Prostate gland (tissue), 2 donors: ENCODE measurements at places on chromosomes 1 and 21. TPM values are rescaled to one million over a fixed set of nuclear protein-coding genes. Genes with fewer than 3 reads are reported as not detected.

GRCh38 chr1:152188673-152189591 lies 29.9 kb upstream of the RPTN start:
- peak; percentile 75 for DNase-seq
- peak overlapping the region; percentile 53 for H3K27ac ChIP-seq
- no peaks in the 10 kb centered on the region for H3K36me3 ChIP-seq
- H3K4me3 ChIP-seq = peak overlapping the region; percentile 30
- H3K4me1 ChIP-seq = peaks cover 20% of the 10 kb centered on the region
- no peaks in the 10 kb centered on the region for H3K27me3 ChIP-seq

Gene CYP2J2
- 1.2 TPM for total RNA-seq

- H3K4me3 ChIP-seq = no peak overlapping the region
- H3K27me3 ChIP-seq = no peaks in the 10 kb centered on the region
- H3K36me3 ChIP-seq = no peaks in the 10 kb centered on the region
- H3K27ac ChIP-seq = no peak overlapping the region
- no peaks in the 10 kb centered on the region for H3K4me1 ChIP-seq
- DNase-seq = no peak
Observed at GRCh38 chr1:161299347-161299746, 10.4 kb downstream of the MPZ start.

DNA sequence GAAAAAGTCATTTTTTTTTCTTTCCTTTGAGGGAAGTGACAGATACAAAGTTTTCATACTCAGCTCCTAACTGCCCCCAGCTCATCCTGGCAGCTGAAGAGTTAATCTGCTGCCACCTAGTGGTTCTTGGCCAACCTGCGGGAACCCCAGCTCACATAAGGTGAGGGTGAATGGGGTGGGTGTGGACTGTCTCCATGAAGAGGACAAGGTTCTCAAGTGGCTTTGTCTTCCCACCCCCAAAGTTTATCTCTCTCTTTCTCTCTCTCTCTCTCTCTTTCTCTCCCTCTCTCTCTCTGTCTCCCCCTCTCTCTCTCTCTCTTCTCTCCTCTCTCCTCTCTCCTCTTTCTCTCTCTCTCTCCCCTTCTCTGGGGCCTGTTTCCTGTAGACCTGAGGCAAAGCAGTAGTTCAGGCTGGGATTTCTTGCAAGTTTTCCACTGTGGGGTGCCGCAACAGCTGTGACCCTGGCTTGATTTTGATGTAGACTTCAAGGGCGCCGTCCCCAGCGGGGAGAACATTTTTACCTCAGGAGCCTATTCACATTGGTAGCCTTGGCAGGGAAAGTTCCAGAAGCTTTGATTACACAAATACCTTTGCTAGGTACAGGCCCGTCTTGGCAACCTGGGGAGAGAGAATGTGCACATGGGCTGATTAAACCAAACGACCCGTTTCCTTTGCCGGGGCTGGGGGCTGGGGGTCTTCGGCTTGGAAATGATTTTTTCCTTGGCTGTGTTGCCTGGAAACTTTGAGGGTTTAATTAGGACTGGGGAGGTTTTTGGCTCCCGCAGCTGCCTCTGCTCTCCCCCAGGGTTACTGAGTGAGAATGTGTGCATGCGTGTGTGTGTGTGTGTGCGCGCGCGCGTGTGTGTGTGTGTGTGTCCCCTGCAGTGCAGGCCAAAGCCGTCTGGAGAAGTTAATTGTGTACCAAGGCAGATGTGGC lies 135.9 kb downstream of the TM2D1 start:
- no peak overlapping the region for H3K4me3 ChIP-seq
- peak; percentile 46 for DNase-seq
- H3K27me3 ChIP-seq = no peaks in the 10 kb centered on the region
- H3K4me1 ChIP-seq = no peaks in the 10 kb centered on the region
- H3K27ac ChIP-seq = no peak overlapping the region

DNA sequence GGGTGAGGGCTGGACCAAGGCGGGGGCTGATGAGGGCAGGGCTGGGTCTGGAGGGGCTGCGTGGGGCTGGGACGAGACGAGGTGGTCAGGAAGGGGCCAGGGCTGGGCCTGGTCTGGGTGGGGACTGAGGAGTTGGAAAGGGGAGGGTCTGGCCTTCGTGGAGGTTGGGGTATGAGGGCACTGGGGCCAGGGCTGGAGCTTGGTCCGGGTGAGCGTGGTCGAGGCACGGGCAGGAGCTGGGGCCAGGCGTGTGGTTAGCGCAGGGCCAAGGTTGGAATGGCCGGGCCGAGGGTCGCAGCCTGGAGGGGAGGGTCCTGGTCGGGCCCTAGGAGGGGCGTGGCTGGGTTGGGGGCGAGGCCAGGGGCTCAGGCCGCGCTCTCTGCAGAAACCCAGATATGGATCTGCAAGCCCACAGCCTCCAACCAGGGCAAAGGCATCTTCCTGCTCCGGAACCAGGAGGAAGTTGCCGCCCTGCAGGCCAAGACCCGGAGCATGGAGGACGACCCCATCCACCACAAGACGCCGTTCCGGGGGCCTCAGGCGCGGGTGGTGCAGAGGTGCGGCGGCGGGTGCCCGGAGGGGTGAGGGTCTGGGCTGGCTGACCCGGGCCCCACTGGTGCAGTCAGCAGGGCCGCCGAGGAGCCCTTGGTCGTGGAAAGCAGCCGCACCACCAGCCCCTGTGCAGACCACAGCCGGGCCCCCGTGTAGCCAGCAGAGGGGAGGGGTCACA lies 9.0 kb downstream of the TTLL10 start:
- H3K27ac ChIP-seq = no peak overlapping the region
- DNase-seq = no peak
- no peak overlapping the region for H3K4me3 ChIP-seq

DNA sequence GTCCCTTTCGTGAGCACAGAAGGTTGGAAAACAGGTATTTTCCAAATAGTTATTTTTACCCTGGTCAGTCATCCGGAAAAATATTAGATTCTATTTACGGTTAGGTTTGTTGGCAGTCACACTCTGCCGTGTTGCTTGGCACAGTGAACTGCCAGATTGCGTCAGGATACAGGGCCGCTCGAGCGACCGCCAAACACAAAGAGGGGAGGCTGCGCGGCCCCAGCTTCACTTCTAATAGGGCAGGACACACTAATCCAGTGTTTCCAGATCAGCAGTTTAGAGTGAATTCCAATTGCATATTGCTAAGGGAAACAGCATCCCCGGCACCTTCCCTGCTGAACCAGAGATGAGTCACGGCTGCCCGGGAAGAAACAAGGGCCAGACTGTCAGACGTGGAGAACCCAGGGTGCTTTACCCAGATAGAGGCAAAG lies 22.9 kb downstream of the UMODL1 start:
- H3K36me3 ChIP-seq = no peaks in the 10 kb centered on the region
- H3K27me3 ChIP-seq = no peaks in the 10 kb centered on the region
- DNase-seq = peak; percentile 32

Gene FAM167B
- total RNA-seq = 2.3 TPM

Gene EPHA2
- 17.7 TPM for total RNA-seq

DNA sequence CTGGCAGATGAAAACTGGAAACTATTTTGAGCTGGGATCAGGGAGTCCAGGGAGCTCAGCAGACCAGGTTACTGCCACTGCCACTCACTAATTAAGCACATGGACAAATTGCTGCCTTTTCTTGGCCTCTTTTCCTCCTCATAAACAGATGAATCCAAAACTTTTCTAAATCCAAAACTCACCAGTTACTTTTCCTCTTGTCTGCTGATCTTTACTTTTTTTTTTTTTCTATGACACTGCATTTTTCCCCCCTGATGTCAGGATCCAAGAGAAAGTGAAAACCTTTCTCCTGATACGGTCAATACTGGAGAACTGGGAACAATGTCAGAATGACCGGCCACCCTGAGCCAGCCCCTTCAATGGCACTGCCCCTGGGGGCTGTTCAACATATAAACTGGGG lies 405.8 kb downstream of the DUSP10 start:
- no peak for DNase-seq
- no peaks in the 10 kb centered on the region for H3K36me3 ChIP-seq
- no peak overlapping the region for H3K27ac ChIP-seq
- no peak overlapping the region for H3K4me3 ChIP-seq
